Mesenchymal stem cell (in vitro differentiated cells and primary cell): ENCODE measurements at places on chromosomes 12 and 14.
A peak's percentile ranks its signal among the peaks of the same experiment; 100 is the strongest.

DNA sequence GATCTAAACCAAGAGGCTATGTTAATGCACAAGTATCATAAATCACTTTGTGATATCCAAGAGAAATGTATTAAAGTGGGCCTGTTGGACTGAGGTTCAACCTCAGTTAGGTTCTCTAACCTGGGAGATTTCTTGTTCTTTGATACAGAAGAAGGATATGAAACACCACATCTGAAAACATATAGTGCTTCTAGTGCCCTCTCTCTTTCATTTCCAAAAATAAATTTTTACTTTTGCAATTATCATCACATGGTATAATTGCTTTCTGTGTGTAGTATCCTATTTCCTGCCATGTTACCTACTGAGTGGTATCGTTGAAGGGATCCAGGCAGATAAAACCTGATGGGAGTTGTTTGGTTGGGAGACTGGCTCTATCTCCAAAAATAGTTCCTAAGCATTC is 264.9 kb downstream of the CCER1 start:
- no peak for DNase-seq

DNA sequence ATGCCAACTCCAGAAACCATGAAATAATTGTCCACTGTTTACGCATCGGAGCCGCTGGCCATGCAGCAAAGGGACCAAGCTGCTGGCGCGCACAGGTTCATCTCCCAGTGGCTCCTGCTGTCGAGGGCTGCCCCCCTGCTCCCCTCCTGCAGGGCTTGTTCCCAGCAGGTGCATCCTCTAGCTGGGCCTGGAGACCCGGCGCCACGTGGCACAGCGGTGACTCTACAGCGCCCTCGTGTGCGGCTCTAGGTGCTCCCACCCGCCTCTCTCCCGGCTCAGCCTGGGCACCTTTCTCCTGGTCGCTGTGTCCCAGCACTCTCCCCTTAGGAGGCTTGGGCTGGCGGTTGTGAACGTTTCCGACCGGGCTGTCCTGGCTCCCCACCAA is 37.5 kb upstream of the INF2 start:
- no peak for DNase-seq

- DNase-seq = no peak
These were observed 173.0 kb upstream of the WSCD2 start for GRCh38 chr12:107955966-107956643.

DNA sequence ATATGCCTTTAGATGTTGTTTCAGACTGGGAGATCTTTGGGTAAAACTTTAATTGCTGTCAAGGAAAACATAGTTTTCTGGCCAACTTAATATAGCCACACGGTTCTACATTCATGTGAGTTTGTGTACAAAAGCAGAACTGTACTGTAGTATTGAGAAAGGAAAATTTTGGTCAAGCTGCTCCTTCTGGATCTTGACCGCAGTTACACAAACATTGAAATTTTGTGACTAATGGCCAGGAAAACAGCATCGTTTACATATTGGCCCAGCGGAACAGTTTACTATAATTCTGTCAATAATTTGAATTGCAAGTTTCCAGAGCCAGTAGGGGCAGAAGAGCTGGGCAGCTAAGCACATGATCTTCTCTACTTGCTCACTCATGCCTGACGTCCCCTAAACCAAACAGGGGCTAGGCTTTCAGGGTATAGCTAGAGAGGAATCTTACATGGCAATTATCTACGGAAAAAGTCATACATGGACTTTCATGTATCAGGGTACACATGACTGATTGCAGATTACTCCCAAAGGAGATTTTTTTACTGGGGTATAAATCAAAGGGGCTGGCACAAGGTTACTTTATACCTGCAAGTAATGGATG is 11.4 kb upstream of the ART4 start:
- peak; percentile 68 for DNase-seq

DNA sequence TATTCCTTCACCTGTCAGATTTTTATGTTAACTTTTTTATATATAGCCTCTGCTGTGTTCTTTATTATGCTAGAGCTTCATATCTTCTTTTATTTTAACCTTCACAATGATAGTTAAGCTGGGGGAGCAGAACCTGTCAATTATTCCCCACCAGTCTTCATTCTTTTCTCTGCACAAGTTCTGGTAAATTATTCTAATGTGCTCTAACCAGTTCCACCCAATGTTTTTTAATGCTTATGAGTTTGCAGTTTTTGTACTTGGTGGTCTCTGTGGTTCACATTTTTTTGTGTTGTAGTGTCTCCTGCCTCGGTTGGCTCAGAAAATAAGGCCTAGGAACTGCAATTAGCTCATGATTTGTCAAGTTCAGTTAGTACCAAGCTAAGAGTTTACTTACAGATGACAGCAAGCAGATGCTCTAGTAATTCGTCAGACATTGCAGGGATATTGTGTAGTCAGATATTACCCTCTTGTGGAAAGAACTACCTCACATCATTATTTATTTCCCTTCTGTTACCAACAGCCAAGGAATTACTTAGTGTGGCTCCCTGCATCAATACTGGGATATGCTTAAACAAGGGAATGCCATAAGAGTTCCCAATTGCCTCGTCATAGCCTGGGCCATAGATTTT is 14.5 kb downstream of the DYRK2 start:
- DNase-seq = peak; percentile 94

GRCh38 chr12:103799857-103800771 is 40.9 kb downstream of the NT5DC3 start:
- peak; percentile 61 for DNase-seq

DNA sequence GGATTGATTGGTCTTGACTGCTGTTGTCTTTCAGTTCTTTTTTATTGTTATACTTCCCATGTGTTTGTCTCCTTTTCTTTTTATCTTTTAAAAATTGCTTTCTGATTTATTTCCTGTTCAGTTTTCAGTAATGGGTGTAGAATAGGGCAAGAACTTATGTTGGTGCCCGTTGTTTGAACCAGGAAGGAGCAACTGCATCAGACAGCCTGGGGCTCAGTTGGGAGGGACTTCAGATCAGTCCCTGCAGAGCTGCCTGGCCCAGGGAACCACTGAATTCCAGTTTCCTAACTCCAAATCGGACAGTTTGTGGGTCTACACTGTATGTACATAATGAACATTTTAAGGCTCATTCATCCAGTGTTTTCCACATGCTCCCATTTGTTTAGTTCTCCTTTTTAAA is 64.9 kb downstream of the FBXO34 start:
- DNase-seq = no peak

DNA sequence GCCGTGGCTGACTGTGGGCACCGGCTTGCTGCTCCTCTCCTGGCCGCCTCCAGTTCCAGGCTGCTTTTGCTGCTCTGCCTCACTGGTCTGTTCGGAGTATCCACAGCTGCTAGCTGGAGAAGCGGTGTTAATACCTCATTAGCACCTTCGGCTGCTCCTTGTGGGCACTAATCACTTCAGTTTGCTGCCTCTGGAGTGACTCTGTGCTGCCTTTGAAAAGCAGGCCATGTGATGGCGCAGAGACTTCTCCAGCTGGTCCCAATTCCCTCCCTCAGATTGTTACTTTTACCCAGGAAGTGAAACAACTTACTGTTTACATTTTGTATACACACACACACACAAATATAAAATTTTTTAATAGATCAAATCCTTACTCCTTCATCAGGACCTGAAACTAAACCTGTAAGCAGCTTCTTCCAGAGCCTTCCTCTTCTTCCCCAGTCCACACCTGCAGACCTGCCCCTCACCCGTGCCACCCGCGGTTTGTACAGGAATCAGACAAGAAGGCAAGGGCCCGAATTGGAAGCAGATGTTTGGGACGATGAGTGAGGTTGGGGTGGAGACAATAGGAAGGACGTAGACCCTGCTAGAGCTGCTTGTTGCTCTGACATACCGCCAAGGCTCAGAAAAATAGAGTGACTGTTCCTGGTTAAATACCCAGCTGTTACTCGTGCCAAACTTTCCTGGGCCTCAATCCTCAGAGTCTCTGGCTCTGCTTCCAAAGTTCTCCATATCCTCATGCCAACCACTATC is 41.5 kb upstream of the LTBP2 start:
- no peak for DNase-seq

DNA sequence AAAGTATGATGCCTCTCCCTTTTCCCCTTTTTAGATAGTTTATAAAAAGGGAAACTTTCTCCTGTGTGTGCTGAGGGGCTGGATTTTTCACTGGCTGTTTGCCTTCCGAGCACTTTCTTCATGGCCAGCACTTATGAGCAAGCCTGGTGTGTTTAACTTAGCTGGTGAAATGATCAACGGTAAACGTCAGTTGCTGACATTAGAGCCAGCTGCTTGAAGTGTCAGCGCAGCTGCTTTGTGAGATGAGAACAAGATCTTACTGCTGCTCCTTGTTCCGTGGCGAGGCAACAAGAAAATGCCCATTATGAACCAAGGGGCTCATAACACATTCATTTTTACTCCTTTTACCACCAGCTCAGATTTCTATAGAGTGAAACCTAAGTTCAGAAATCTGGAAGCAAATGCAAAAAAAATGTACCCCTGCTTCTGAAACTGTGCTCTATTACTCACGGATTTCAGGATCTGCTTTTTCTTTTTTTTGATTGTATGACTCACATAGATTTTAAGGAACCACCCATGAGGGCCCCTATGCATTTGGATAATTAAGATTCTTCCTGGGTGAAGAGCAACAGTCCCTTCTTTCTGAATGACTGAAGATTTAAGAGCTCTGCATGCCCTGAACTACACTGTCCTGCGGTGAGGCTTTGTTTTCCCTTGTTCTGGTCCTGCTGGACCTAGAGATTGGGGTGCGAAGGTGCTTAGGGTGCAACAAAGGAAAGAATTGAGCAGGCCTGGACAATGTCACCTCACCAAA is 74.3 kb upstream of the CPM start:
- peak; percentile 89 for DNase-seq

GRCh38 chr12:4379405-4379804 is at the start of gene FGF23:
Gene FGF23 (minus strand): TSS chr12:4379712. CDS start chr12:4379582, 130 bp downstream.
- DNase-seq = peak; percentile 10

DNA sequence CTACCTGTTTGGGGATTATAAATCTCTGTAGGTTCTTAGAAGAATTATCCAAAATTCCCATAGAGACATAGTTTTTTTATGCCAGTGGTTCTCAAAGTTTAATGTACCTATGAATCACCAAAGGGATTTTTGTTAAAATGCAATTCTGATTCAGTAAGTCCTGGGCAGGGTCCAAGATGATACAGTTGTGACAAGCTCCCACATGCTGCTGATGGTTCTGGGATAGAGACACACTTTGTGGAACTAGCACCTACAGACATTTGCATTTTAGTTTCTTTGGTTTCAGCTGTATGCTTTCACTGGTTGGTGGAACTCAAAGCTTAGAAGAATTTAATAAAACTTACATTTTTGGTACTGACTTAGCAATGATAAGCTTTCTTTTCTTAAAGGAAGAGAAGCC is 80.4 kb downstream of the PTCSC3 start:
- no peak for DNase-seq

GRCh38 chr14:68791902-68792677 is 777 bp downstream of the ZFP36L1 start:
- DNase-seq = no peak

- DNase-seq = peak; percentile 68
These were observed 6.4 kb downstream of the ERG28 start for GRCh38 chr14:75654127-75654732.

DNA sequence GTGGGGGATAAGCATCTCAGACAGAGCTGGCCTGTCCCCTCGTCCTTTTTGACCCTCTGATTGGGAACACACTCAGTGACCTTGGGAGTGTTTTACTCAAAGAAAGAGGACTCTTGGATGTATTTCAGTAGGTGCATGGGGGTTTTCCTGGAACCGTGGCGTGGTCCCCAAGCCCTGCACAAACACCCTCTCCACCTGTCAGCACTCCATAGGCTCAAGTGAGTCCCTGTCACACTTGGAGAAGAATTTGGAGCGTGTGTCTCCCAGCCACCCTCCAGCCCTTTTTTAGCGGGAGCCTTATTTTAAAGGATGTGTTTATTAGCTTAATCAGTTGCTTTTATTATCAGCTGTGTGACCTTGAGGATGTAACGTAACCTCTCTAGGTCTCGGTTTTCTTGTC is 37.3 kb upstream of the TBX3 start:
- no peak for DNase-seq

GRCh38 chr14:34895277-34895676 is 20.1 kb upstream of the BAZ1A start:
- no peak for DNase-seq

- no peak for DNase-seq
These were observed 6.7 kb upstream of the RPS6KA5 start for GRCh38 chr14:91067186-91067585.

GRCh38 chr14:65421201-65421981 is 8.9 kb downstream of the FUT8 start:
- DNase-seq = peak; percentile 32

- DNase-seq = no peak
These were observed 45.0 kb downstream of the NOPCHAP1 start for GRCh38 chr12:105030820-105031807.

GRCh38 chr14:61080591-61081010 is 99.6 kb downstream of the SLC38A6 start:
- no peak for DNase-seq

GRCh38 chr14:42665083-42665482 is 1058.4 kb downstream of the LRFN5 start:
- DNase-seq = no peak

- DNase-seq = peak; percentile 59
These were observed 226.7 kb downstream of the NPAS3 start for GRCh38 chr14:33165144-33165925.
